SK-N-SH (cell line): ENCODE measurements at places on chromosomes 1 and 21. TPM values are rescaled to one million over a fixed set of nuclear protein-coding genes. Genes with fewer than 3 reads are reported as not detected.

DNA sequence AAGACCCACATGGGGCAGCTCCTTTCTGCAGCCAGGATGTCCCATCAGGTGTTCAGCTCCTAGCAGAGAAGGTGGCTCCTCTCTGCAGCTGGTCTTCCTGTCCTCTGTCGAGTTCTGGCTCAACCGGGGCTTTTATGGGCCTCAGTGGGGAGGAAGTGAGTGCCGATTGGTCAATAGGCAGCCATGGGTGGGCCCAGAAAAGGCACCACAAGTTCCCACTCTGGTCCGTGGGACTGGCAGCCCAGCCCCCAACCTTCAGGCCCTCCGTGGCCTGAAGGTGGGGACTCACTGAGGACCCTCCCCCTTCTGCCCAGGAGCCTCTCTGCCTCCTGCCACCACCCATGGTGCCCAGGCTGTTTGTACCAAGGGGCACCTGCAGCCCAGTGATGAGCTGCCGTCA lies 161.7 kb upstream of the DUSP10 start:
- no peak for DNase-seq

DNA sequence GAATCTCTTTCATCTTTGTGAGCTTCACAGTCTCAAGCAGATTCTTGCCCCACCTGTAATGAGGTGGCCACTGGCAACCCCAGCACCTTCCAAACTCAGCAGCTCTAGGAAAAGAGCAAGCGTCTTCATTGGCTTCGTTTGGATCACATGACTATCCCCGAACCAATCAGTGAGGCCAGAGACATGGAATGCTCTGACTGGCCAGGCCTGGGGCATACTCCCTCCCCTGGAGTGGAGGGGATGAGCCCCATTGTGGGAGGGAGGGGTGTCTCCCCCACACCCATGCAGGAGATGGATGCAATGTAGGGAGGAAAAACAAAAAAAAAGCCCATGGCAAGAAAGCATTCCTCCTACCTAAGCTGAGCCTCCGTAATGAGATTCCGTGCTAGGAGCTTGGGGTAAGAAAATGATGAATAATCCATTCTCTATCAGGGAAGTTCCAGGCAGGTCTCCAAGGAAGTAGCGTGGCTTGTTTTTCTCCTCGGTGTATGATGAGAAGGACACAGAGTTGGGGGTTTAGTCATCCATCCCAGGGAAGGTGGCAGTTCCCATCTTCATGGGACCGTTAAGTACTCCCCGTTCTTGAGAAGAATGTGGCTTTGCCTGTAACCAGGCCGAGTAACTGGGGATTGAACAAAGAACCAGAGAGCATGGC lies 32.7 kb downstream of the FHAD1 start:
- peak; percentile 36 for DNase-seq

DNA sequence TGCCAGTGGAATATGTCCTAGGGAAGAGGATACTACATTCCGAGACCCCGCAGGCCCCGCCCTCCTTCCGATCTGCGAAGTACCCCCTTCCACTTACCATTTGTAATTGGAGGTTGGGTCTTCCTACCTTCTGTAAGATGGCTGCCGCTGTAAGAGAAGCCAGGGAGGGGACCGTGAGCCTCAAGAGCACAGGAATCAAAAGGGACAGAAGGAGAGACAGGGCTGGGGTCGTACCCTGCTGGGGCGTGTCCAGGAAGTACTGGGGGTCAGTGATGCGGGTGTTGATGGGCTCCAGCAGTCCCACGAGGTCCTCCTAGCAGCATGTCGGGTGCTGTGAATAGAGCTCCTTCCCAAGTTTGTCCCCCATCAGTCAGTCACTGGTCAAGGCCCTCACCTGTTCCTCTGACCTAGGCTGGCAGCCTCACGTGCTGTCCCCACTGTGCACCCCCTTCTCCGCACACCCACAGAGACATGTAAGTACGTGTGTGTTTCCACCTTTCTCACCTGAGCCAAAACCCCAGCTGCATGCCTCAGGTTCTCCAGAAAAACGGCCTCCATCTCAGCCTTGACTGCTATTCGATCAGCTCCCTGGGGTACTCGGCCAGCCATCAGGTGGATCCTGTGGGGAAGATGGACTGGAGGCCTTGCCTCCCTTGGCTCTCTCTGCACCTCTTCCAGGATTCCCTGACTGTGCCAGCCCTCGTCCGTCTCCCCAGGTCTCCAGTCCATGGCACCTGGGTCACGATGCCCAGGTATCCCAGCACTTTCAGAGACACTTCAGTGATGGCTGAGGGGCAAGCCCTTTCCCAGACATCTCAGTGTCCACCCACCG lies 1.8 kb downstream of the HYI start:
- no peak for DNase-seq

DNA sequence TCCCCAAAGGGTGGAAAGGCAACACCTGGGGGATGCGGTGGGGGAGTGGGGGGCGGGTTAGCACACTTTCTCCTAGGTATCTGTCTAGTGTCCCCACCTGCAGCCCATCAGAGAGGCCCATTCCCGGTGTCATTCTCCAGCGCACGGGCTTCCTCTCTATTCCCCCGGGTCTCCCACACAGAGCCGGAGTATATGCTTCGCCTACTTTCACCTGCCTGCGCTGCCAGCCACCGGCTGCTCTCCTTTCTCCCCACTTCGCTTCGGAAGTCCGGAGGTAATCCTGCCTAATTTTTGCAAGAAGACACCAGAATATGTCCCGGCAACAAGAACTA lies 852 bp downstream of the RGS7 start:
- DNase-seq, result peak; percentile 50

DNA sequence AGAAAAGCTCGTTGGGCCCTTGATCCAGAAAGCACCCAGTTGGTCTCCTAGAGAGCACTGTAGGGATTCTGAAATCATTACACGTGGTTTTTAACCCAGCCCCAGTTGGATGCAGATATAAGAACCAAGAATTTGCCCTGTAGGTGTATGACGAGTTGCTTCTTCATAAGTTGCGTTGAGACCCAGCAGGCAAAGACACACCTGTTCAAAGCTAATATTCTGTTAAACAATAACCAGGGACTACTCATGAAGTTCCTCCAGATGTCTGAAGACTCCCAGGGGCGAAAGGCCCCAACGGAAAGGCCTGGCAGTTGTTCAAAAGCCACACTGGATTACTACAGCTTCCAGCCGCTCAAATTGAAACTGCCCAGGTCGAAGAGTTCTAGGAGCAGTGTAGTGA lies 88.6 kb upstream of the HNRNPU start:
- DNase-seq, result no peak

GRCh38 chr1:230090194-230090711 lies 23.2 kb downstream of the GALNT2 start:
- DNase-seq, result no peak

DNA sequence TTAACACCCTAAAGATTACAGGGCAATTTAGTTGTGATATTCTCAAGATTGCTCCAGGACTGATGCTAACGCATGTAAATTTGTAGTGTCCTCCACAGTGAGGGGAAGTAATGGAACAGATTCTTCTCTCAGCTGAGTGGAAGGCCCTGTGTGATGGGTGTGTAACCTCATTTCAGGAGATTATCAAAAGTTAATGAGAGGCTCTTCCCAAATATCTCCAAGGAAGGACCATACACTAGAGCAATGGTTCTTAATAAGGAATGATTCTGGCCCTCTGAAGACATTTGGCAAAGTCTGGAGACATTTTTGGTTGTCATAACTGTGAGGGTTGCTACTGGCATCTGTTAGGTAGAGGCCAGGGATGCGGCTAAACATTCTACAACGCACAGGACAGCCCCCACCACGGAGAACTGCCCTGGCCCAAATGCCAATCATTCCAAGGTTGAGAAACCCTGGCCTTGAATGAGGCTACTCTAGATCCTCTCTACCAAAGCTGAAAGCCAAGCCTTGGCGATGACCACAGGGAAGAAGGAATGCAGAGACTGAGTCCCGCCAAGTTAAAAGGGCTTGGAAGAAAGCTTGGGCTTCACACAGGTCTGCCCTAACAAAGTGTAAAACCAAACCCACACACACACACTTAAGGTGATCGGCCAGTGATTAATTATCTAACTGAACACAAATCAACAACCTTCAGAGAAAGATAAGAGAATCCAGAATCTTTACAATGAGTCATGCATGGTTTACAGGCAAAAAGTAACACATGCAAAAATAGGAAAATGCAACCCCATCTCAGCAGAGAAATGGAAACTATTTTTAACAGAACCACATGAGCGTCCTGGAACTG lies 135.8 kb downstream of the SYF2 start:
- DNase-seq, result no peak

GRCh38 chr1:67372136-67372535 lies 58.1 kb downstream of the SERBP1 start:
- DNase-seq, result no peak

Gene GNG4
- polyA plus RNA-seq, result 1.6 and 2.8 TPM in 2 replicates

Gene FAM3B
- polyA plus RNA-seq, result not detected in 2 replicates

Gene CR1L
- polyA plus RNA-seq, result not detected in 2 replicates

Gene POU3F1
- not detected in 2 replicates for polyA plus RNA-seq
